ENCODE measurements at places on chromosomes 6 and 20.

DNA sequence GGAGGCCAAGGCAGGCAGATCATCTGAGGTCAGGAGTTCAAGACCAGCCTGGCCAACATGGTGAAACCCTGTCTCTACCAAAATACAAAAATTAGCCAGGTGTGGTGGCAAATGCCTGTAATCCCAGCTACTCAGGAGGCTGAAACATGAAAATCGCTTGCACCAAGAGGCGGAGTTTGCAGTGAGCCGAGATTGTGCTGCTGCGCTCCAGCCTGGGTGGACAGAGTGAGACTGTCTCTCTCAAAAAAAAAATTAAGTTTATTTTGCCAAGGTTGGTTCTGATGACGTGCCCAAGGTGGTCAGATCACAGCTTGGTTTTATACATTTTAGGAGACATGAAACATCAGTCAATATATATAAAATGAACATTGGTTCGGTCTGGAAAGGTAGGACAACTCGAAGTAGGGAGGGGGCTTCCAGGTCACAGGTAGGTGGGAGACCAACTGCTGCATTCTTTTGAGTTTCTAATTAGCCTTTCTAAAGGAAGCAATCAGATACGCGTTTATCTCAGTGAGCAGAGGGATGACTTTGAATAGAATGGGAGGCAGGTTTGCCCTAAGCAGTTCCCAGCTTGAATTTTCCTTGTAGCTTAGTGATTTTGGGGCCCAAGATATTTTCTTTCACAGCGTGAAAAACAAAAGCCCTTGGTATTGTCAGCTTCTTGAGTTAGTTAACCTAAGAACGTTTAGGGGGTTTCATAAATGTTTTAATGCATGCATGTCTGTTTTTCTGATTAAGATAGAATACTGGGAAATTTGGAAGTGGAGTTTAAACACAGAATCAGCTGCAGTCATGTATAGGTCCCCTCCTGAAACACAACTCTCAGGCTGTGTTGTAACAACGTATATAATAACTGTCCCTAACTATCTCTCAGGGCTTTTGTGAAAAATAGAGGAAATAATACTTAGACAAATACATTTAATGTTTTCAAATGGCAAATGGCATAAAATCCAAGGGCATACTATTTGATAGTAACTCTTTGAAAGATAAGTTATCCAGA lies 16.7 kb downstream of the ACOT13 start:
- DNase-seq = no peak

DNA sequence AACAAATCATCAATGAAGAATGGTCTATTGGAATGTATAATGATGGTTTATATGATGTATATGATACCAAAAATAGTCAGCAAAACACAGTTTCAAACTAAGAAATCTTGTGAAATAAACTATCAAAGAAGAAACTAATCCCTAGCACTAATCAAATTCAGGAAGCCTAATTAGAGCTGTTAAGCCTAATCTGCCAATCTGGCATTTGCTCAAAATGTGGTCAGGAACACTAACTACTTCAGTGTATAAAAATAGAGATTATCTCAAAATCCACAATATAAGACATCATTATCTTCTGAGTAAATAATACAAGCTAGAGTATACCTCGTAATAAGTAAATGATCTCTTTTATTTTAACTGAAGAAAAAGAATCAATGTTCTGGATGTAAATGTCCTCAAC lies 12.8 kb upstream of the AKAP7 start:
- no peak for DNase-seq

GRCh38 chr6:88311561-88311960 lies 145.4 kb upstream of the CNR1 start:
- no peak for DNase-seq

DNA sequence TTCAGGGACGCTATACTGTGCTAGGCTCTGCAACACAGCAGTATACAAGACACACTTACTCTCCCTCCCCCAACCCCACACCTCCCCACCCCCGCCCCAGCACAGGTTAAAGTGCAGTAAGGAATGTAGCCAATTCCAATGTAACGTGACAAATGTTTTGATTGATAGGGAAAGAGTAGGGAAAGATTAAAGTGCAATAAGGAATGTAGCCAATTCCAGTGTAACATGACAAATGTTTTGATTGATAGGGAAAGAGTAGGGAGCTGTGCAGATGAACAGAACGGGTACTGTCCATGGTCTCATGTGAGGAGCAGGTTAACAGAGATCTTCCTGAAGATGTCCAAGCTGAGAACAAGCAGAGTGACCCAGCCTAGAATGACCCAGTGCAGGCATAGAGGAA lies 69.1 kb downstream of the TMEM244 start:
- DNase-seq = no peak

DNA sequence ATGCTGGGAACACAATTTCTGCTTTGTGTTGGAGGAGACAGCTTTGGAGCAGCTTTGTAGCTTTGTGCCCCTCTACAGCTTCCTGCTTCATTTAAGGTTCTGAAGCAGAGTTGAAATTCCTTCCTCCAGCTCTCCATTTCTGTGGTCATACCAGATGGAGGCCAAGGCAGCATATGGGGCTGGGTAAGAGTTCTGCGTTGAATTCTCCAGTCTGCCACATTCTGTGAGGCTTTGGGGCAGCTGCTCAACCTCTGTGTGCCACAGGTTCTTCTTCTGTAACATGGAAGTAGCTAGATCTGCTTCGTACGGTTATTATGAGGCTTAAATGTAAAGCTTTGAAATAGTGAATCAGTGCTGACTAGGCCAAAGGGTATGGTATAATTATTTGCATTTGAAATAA lies 2.9 kb upstream of the TRIM26 start:
- DNase-seq = no peak

- no peak for DNase-seq
These were observed 966.6 kb upstream of the SLC35B3 start for GRCh38 chr6:9401960-9402359.

DNA sequence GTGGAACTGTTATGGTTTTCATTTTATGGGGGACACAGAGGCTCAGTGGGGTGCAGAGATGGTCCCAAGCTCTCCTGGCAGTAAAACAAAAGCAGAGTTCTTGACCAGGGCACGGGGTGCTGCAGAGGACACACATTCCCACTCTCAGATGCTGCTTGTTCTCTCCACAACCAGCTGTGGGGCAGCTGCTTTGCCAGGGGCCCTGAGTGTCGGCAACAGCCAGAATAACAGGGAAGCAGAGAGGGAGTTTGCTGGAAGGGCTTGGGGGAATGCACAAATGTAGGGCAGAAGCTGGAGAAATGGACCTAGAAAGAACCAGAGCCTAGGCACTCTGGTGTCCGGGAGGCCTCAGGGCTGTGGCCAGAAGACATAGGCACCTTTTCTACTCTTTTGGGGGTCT lies 93.7 kb downstream of the CDH26 start:
- DNase-seq = no peak

DNA sequence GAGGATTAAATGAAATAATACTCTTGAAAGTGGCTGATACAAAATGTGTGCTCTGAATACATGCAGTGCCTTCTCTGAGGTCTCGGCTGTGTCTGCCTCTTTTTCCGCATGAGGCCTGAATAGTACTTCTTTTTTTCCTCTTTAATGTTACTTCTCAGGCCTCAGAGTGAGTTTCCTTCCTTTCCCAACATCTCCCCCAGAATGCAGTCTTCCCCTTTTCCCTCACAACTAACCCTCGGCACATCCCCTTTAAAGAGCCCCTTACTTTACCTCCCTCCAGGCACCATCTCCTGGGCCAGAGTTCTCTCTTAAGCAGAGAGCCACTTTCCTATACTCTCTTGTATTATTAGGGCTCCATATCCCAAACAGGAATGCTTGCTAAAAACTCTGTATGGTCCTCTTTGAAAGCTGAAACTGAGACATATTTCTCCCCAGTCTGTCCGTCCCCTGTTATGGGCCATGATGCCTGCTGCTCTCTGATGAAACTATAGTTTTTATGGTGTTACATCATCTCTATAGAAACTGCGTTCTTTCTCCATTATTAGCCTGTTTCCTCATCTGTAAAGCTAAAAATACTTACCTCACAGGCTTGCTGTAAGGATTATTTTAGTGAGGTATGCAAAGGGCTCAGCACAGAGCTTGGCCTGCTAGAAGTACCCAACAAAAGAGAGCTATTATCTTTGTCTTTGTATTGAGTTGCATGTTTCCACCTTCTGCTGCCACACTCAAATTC lies 2.3 kb downstream of the PLAGL2 start:
- DNase-seq = no peak

GRCh38 chr6:42993445-42993844 lies 9.1 kb downstream of the PPP2R5D start:
- DNase-seq = no peak

DNA sequence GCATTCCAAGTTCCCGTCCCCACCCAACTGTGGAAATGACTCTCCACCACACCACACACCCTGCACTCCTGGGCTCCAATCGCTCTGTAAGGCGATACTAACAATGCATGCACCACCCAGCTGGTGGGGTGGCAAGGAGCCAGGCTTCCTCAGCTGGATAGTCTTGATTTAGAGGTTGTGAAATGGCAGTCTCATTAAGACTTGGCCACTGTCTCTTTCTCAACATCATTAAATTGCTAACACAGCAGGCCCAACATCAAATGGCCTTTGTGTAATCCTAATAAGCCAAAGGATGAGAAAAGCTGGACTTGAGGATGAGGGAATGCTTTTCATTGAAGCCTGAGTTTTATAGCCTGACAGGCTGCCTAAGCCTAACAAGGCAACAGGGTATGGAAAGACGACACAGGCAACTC lies 223.7 kb downstream of the GMDS start:
- DNase-seq = no peak

GRCh38 chr6:62150048-62150663 lies 135.9 kb downstream of the KHDRBS2 start:
- peak; percentile 2 for DNase-seq

DNA sequence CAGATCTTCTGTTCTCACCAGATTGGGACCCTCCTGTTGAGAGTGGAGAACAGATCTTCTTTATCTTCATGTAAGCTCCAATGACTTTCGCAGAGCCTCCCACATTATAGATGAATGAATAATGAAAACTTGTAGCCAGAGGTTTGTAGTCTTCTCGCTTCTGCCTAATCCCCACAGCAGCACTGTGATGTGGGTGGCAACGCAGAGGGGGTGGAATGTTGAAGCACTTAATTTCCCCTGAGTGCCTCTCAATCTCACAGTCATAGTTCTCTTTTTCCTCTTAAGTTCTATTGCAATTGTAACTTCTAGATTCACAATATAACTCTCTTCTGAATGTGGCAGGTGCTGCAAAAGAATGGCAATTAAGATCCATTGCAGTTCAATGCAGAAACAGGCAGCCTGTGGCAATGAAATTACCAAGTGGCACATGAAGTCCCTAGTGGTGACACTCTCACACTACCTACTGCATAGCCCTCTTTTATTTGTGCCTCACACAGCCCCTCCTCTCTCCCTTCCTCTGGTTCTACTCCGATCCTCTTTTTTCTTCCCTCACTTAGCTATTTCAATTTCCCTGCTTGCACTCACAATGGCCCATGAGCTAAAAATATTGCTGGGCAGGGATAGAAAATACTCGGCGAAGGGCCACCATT lies 281.9 kb downstream of the UBE3D start:
- no peak for DNase-seq

- DNase-seq = no peak
These were observed 6.3 kb upstream of the FOXF2 start for GRCh38 chr6:1382883-1383728.

GRCh38 chr6:41894366-41895299 lies 542 bp downstream of the USP49 start:
- peak; percentile 15 for DNase-seq

- DNase-seq = no peak
These were observed 152.3 kb downstream of the CARMIL1 start for GRCh38 chr6:25431306-25431974.

DNA sequence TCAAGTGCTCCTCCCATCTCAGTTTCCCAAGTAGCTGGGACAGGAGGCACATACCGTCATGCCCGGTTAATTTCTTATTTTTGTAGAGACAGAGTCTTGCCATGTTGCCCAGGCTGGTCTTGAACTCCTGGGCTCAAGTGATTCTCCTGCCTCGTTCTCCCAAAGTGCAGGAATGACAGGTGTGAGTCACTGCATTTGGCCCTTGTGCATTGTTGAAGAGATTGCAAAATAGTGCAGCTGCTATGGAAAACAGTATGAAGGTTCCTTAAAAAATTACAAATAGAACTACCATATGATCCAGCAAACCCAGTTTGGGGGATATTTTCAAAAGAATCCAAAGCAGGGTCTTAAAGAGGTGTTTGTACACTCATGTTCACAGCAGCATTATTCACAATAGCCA lies 69.1 kb downstream of the GJA10 start:
- DNase-seq = no peak

DNA sequence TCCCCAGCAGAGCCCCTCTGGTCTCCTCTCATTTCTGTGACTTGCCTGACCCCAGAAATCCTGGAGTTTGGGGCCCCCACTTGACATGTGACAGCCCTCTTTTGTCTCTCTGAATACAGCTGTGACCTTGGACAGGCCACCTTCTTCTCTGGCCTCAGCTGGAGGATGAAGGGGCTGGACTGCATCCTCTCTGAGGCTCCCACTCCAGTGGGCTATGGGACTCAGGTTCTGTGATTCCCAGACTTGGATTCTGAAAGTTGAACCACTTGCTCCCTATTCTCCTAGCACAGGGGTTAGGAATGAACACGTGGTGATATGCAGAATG lies 9.1 kb downstream of the BPIFB3 start:
- no peak for DNase-seq

GRCh38 chr20:50506270-50506579 lies 4.0 kb upstream of the PTPN1 start:
- DNase-seq = no peak

DNA sequence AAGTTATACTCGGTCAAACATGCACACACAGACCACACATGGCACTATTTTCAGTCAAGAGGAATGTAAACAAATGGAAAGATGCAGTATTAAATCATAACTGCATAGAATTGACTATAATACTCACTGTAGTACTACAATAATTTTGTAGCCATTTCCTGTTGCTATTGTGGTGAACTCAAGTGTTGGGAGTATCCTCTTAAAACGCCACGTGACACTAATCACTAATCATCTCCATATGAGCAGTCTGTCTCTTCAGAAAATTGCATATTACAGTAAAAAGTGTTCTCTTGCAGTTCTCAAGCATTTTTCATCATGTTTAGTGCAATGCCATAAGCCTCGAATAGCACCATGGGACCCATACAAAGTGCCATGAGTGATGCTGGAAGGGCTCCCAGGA lies 258.7 kb upstream of the ID4 start:
- no peak for DNase-seq

DNA sequence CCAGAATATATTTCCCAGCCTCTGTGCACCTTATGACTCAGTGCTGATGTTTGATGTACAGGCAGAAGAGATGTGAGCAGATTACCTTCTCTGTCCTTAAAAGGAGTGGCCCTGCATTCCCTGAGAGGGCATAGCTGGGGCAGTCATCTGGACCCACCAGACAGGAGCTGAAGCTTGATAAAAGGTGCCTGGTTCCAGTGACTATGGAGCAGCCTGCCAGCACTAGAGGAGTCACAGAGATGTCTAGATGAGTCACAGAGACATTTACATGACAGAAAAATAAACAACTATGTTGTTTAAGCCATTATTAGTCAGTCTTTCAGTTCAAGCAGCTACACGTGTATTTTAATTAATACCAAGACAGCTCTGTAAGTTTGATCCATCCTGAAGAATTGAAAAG lies 237.1 kb upstream of the MOCS1 start:
- no peak for DNase-seq
